Activated CD4-positive, alpha-beta T cell treated with anti-CD3 and anti-CD28 coated beads, Interleukin-10, Interleukin-2, amounts not matched to agents 100 ng/mL and 50 ng/mL, durations not matched to agents 16 hours and 8 hours (primary cell): ENCODE measurements at places on chromosomes 5 and 9.

- no peak for DNase-seq
These were observed 57.5 kb upstream of the NCS1 start for GRCh38 chr9:130114741-130115140.

DNA sequence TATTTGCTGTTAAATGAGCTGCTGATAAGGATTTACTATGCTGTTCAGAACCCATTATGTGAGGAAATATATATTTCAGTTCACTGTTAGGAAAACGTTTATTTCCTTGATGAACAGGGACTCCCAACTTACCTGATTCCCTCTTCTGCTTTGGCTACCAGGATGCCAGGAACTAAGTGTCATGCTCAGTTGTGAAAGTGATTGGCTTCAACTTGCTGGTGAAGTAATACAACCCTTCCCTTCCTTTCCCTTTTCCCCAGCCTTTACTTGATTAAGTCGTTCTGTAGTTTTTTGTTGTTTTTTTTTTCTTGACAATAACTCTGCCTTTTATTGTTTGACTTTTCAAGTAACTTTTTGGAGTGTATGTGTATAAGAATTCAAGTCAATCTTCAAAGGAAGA lies 309.3 kb downstream of the DOCK8 start:
- no peak for DNase-seq

DNA sequence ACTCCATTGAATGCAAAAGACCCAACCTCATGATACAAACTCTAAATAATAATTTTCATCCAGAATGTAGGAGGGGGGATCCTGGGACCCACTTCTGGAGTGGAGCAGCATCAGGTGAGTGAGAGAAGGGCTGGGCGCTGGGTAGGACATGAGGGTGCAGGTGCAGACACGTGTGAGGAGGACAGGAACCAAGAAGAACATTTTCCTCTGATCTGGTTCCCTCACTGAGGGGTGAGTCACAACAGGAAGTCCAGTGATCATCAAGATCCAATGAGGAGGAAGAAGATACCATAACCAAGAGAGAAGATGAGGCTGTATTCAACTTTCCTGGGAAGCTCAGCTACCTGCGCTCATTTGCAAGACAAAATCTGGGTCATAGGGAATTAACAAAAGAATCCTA lies 57.4 kb downstream of the SFXN1 start:
- no peak for DNase-seq

DNA sequence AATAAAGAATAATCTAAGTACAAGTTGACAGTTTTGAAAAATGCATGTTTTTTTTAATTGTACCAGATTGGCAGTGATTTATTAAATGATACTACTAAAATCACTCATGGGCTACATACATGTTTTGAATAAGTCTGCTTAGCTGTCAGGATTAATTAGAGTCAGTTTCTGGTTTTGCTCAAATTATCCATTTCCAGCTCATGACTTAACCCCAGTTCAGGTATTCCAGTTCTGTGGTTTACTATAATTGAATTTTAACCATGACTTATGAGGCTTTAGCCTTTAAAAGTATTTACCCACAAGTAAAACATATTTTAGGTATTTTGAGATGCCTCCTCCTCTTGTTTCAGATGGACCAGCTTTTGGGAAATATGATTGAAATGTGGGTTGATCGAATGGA lies 17.8 kb upstream of the LRRC70 start:
- DNase-seq = no peak

DNA sequence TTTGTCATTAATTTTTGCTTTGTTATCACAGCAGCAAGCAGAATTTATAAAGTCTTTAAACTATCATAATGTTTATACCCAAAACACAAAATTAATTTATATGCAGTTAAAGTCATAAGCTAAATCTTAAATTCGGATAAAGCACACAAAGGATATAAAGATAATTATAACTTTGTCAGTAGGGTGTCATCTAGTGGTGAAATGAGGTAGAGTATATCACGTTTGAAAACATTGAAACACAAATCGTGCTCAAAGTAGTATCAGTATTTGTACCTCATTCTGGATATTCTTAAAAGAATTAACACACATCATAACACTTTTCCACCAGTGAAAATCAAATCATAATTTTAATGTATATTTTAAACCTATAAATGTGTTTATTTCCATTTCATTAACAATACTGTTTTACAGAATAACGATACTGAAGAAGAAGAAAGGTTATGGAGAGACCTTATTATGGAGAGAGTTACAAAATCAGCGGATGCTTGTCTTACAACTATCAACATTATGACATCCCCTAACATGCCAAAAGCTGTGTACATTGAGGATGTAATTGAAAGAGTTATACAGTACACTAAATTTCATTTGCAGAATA lies 129.5 kb downstream of the NIPBL start:
- DNase-seq = no peak

- no peak for DNase-seq
These were observed 41.6 kb downstream of the RAB14 start for GRCh38 chr9:121160025-121160424.

DNA sequence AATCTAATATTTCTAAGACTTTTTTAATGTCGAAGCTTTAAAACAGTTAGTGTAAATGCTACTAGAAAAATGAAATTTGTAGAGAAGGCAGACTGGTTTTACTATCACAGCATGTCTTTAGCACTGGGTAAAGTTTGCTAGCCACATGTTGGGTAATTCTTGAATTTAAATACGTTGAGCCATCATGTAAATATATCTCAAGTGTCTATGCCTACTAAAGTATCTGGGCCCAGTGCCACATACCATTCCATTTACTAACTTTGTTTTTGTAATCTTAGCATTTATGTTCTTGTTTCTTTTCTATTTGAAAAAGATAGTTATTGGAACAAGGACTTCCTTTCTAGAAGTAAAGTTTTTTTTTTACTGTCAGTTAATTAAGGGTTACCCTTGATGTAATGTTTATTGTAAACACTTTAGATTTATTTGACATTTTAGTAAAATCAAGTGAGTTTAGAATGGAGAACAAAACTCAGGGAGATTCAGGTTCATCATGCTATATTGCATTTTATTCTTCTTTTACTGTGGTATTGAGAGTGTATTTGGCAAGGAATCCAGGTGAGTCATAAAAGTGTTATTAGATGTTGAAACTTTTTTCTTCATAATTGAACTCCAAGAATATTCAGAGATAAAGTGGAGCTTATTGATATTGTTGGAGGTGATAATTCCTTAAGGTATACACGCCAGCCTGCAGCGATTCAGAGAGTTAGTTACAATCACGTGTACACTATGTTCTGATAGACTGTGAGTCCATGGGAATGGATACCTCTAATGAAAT lies 182.4 kb downstream of the CCDC171 start:
- DNase-seq = no peak

- no peak for DNase-seq
These were observed 315.1 kb downstream of the CCDC171 start for GRCh38 chr9:15867988-15868387.

DNA sequence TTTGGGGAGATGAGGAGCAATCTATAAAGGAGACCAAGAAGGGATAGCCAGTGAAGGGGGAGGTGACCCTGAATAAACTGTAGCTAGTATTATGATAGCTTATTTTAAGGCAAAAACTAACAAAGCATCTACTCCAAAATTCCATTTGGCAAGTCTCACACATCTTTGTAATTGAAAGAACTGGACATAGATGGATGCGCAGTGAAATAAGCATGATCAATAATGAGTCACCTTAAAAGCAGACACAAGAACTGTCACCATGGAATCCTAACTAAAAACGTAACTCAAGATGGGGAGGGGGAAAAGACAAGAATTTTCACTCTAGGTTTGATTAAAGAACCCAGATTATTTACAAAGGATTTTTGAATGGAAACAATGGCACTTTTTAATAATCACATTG lies 164.5 kb downstream of the MED27 start:
- DNase-seq = no peak

DNA sequence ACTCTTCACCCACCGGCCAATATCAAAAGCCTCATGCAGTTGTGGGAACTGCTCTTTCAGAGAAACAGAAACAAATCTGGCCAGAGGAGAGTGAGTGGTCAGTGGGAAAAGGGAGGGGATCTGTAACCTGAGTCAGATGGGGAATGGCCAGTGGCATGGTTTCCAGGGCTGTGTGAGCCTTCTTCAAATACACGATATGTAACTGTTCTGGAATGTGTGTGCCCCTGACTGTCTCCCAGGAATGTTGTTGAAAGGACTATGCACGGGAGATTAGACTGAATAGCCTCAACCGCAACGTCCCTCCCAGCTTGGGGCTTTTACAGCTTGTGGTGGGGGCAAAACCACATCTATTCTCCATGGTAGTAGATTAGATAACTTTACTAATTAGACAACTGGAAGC lies 60.8 kb downstream of the SH3TC2 start:
- DNase-seq = no peak

GRCh38 chr9:82488313-82489200 lies 500.0 kb downstream of the SPATA31D1 start:
- DNase-seq = no peak

- no peak for DNase-seq
These were observed 25.5 kb upstream of the B4GALT1 start for GRCh38 chr9:33192493-33193255.

- no peak for DNase-seq
These were observed 139.5 kb downstream of the ATPSCKMT start for GRCh38 chr5:10110228-10110627.

DNA sequence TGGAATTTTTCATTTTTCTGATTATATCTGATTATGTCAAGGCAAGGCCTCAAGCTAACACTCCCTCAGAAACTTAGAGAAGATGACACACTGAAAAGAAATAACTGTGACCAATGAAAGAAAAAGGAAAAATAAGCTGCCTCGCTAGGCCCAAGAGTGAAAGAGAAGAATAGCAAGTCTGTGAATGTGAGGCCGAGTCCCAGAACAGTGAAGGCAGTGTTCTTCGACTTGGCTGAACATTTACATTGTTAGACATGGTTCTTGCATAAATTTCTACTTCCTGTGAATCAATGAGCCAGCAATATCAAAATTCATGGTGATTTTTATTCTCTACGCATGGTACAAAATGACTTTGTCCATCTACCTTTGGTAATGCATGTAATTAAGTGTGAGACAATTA lies at the start of gene ATP10B:
Gene ATP10B, minus strand, starts transcription at position 163 of the 400 bp plus-strand sequence. CDS start 164,137 bp downstream, outside the sequence.
- DNase-seq = no peak
